GOT3 (cell line): ENCODE measurements at places on chromosomes 3 and 15.

GRCh38 chr15:64163659-64164362 lies 989 bp upstream of the PPIB start:
- DNase-seq, result no peak

- DNase-seq, result no peak
Measured at GRCh38 chr3:45409921-45410320, 21.5 kb downstream of the LARS2 start.

- DNase-seq, result no peak
Measured at GRCh38 chr3:144294659-144295538, 323.3 kb downstream of the DIPK2A start.

GRCh38 chr3:169847896-169848295 lies 21.8 kb downstream of the LRRC31 start:
- no peak for DNase-seq

GRCh38 chr15:23548071-23548470 lies 17.4 kb upstream of the MKRN3 start:
- DNase-seq, result no peak

DNA sequence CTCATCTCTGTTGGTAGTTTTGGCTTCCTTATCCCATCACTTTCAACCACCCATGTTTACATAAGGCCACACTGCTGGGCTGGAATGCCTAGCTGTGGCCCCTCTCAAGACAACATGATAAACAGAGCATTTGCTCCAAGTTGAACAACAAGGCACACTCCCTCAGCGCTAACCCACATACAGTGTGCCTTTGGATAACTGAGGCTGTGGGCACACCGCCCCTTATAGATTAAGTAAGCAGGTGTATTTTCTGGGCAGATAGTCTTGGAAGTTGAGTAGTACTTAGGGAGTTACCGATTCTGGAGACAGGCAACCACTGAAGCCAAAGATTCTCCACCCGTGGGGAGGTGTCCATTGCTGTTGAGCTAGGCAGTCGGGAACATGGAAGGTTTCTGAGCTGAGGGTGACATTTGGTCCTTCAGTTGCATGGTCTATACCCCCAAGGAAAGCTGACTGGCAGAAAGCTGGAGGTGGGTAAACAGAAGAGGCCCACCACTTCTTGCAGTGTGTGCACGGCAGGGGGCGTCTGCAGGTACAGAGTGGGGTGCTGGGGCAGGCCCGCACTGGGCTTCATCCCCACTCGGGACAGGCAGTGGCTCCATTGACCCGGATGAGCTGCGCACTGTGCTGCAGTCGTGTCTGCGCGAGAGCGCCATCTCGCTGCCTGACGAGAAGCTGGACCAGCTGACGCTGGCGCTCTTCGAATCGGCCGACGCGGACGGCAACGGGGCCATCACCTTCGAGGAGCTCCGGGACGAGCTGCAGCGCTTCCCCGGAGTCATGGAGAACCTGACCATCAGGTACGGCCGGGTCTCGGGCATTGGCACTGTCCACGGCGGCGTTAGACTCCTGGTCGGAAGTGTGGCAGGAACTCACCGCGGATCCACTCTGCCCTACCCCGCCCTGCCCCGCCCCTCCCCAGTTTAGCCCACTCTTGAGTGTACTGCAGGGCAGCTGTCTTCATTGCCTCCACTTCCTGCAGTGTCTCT lies 16.8 kb downstream of the NOX5 start:
- no peak for DNase-seq

DNA sequence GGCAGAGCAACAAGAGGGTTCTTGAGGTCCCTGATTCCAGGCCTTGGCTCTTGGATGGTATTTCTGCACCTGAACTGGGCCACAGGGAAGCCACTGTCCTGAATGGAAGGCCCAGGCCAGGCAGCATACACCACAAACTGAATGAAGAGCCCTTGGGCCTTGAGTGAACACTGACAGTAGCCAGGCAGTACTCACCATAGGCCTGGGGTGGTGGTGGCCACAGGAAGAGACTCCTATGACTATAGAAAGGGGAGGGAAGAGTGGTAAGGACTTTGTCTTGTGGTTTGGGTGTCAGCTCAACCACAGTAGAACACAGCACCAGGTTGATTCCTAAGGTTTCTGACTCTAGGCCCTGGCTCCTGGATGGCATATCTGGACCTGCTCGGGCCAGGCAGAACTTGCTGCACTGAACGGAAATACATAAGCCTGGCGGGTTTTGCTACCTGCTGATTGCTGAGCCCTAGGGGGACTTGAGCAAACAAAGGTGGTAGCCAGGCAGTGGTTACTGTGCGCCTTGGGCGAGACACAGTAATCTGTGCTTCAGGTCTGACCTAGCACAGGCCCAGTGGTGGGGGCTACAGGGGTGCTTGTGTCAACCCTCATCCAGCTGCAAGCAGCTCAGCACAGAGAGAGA lies 241.4 kb downstream of the ISL2 start:
- DNase-seq, result no peak

DNA sequence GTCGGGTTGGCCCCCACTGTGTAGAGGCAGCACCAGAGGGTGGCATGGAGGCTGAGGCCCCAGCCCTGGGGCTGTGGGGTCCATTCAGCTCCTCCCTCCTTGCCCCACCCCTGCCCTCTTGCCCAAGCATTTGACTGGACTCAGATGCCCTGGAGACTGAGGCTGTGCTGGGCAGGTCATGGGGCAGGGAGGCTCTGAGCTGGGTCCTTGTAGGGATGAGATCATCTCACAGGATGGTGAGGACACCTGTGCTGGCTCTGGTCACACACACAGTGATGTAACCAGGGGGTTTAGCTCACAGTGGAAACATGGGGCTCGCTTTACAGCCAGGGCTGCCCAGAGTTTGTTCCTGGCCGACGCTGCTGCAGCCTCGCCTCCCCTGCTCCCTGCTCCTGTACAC lies 17.8 kb downstream of the ALPK3 start:
- no peak for DNase-seq

- no peak for DNase-seq
Measured at GRCh38 chr15:31296646-31297574, 29.7 kb upstream of the KLF13 start.

DNA sequence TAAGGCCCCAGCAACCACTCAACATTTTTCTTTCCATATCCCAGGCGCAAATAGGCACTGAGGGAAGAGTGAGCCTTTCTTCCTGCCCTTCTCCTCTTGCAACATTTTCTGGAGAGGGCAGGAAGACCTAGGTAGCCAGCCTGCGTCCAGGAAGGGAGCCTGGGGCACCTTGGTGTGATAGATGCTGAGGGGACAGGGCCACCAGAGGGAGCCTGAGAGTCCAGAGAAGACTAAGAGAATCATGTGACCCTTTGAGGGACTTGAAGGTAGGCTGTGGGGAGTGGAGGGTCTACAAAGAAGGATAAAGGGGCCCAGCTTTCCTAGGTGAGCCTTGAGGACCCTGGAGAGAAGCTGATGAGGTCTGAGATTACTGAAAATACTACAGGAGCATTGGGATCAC lies 346.6 kb downstream of the CNTN6 start:
- DNase-seq, result no peak

- no peak for DNase-seq
Measured at GRCh38 chr3:36648241-36649034, 115.9 kb downstream of the DCLK3 start.

DNA sequence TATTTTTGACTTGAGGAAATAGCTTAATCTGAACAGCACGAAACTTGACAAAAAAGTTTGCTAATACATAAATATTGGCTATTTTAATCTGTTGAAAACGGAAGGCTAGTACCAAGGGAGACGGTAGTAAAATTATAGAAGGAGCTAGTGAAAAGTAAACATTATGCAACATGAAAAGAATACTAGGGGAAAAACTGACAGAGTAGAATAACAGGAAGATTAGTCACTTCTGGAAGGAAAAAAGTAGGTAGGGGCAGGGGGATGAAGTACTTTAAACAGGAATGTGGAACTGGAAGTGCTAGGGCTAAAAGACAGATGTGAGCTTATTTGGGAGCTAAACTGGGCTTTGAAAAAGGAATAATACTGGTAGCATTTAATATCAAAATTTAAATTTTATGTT lies 60.1 kb downstream of the MBNL1 start:
- no peak for DNase-seq
